DMS153 (cell line): ENCODE measurements at places on chromosomes 7 and 10.

DNA sequence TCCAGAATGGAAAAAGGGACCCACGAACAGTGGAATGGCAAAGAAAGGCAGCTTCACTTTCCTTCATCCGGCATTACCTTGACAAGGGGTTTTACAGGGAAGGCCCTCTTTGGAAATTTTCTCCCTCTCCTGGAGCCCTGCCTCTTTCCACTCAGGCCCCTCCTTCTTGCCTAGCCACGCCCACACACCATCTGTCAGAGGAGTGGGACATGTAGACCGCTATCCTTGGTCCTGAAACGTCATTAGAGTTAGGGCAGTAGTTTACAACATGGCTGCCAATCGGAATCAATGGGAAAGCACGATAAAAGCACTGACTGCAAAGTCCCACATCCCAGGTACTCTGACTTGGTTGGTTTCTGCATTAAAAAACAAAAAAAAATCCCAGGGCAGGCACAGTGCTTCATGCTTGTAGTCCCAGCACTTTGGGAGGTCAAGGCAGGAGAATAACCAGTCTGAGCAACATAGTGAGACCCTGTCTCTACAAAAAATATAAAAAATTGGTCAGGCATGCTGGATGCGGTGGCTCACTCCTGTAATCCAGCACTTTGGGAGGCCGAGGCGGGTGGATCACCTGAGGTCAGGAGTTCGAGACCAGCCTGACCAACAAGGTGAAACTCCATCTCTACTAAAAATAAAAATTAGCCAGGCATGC, 96.4 kb downstream of the MARCHF5 start:
- DNase-seq: no peak

GRCh38 chr10:130022511-130023299, 58.6 kb upstream of the EBF3 start:
- no peak for DNase-seq

- no peak for DNase-seq
Measured at GRCh38 chr7:44557485-44557884, 16.2 kb downstream of the DDX56 start.

DNA sequence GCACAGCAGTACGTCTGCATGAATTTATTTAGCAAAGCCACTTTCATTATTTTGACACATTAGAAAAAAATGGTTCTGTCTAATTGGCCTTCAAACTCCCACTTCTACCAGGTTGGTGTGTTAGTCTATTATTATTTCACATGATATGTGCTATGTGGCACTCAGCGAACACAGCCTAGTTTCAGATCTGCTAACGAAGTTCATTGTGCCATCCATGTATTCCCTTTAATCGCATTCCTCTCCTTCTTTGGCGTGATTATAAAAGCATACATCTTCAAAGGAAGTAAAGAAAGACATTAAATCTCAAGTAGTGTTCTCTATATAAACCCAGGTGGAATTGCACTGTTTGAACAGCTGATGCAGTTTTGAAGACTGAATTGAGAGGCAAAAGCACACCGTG, 96.4 kb upstream of the CACNA2D1 start:
- DNase-seq: peak; percentile 36

- no peak for DNase-seq
Measured at GRCh38 chr10:93603023-93603422, 2.0 kb upstream of the RBP4 start.

DNA sequence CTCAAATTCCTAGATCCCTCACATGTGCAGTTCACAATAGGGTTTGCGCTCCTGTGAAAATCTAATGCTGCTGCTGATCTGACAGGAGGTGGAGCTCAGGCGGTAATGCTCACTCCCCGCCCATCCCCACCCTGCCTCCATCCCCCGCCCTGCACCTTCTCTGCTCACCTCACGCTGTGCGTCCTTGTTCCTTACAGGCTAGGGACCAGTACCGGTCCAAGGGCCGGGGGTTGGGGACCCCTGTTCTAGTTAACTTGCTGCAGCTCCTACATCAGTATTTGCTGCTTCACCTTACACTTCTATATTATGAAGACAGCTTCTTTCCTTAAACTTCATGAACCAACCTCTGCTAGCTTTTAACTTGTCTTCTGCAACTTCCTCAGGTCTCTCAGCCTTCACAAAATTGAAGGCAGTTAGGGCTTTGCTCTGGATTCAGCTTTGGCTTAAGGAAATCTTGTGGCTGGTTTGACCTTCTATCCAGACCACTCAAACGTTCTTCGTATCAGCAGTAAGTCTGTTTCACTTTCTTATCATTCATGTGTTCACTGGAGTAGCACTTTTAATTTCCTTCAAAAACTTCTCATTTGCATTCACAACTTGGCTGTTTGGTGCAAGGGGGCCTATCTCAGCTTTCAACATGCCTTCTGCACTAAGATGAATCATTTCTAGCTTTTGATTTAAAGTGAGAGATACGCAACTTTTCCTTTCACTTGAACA, 1.7 kb upstream of the TNKS2 start:
- DNase-seq: peak; percentile 16

- DNase-seq: no peak
Measured at GRCh38 chr7:50704844-50705243, 77.9 kb downstream of the GRB10 start.

GRCh38 chr7:123343611-123344010, 143.8 kb upstream of the SLC13A1 start:
- no peak for DNase-seq

DNA sequence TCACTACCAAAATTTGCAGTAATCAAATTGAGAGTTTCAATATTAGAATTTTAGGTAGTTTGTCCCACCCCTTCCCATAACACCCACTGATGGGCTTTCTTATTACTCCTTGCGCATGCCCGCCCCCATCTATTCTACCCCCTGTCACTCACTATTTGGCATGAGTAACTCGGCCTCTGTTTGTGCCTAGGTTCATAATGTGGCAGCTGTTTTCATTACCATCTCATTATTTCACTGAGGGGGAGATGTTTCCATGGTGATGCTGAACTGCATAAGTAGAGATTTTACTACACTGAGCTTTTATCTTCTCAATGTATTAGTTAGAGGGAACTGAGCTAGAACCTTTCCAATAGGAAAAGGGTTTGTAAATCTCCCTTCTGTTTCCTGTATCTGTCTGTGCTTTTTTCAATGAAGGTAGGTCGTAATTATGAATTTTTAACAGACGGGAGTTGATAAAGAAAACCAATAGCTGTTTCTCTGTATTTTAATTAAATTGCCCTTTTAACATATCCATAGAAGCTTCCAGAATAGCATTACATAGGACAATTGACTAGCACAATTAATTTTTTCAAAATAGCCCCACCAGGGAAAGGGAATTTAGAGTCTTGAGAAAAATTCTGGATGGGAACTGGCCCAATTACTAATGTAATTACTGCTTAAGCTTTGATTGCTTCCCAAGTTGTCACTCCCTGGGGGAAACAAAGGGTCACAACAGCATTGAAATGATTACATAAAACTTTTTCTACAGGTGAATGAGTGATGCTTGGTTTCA, 33.4 kb downstream of the PRPS1L1 start:
- no peak for DNase-seq

DNA sequence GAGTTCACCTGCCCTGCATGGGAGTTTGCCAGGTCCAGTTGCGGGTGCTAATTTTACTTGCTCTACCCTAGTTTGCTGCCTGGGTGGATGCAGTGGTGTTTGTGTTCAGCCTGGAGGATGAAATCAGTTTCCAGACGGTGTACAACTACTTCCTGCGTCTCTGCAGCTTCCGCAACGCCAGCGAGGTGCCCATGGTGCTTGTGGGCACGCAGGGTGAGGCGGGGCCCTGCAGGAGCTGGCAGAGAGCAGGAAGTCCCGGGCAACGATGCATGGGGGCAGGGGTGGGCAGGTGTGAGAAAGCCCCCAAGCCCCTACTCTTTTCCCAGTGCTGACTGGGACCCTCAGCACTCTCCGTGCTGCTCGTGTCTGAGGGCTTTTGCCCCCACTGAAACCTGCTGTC, 31.3 kb downstream of the AGAP3 start:
- no peak for DNase-seq

- no peak for DNase-seq
Measured at GRCh38 chr10:47331954-47332353, 9.7 kb downstream of the GDF2 start.

- DNase-seq: peak; percentile 76
Measured at GRCh38 chr7:141072548-141073172, 1.2 kb upstream of the TMEM178B start.

DNA sequence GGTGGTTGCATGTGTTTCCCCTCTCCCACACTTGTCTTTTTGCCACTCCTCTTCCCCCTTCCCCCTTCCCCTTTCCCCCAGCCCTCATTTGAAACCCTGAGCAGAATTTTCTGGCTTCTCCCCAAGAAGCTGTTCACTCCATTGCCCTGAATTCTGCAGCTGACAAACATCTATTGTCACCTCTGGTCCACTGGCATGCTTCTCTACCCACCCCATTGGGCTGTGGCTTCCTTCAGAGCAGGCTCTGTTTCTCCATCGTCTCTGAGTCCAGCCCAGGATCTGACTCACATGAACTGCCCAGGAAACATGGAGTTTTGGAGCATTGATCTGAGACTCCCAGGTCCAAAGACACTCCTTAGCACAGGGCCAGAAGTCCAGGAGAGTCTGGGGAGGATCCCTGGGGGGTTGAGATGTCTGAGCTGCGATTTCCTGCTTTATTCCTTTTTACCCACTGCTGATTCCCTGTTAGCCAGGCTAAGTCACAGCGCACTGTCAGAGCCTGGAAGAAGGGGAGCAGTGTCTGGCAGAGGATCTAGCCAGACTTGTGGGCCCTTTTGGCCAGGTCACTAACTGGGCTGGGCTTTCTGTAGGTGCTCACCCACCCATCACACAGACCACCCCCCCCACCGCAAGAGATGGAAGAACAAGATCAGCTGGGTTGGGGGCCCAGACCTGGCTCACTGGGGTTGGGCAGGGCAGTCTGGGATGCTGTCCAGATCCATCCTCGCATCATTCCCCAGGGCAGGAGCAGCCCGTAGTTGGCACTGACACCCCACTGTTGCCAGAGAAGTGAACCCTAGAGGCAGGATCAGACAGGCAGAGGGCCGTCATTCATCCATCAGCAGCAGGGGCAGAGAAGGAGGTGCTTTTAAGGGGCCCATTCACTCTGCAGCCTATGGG, 3.5 kb downstream of the CHAT start:
- no peak for DNase-seq

DNA sequence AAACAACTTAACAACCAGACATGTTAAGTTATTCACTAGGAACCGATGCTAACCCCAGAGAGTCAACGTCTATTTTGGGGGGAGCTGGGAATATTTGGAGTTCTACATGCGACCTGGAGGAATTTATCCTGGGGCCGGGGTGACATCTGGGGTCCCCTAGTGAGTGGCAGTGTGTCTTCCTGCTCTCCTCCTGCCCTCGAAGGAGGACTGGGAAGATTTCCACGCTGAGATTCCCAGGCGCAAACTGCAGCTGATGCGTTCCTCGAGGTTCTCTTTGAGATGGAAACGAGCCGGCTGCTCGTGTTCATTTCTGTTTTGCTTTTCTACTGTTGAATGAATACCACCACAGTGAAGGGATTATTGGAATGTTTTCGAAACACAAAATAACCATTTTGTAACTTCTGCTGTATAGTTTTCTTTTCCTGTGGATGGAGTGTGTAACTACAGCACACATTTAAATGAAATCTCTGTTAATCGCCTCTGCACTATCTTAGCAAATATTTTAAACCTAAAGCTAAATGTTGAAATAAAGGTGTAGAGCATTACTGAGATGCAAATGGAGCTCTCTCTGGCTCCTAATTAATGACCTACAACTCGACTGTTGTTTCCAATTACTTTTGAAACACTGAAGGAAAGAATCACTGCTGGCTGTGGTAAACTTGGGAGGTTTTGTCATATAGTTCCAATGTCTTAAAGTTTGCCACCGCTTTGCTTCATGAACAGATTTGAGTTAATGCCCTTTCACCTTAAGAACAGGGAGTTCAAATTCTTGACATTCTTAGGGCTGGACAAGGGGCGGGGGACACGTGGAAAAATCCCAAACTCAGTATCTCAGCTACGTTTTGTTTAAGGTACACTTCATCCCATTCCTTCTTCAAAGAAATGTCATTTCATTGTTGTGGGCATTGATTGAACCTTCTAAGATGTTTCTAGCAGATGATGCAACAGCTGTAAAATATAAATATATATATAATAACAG, 21.1 kb downstream of the GATA3 start:
- no peak for DNase-seq

DNA sequence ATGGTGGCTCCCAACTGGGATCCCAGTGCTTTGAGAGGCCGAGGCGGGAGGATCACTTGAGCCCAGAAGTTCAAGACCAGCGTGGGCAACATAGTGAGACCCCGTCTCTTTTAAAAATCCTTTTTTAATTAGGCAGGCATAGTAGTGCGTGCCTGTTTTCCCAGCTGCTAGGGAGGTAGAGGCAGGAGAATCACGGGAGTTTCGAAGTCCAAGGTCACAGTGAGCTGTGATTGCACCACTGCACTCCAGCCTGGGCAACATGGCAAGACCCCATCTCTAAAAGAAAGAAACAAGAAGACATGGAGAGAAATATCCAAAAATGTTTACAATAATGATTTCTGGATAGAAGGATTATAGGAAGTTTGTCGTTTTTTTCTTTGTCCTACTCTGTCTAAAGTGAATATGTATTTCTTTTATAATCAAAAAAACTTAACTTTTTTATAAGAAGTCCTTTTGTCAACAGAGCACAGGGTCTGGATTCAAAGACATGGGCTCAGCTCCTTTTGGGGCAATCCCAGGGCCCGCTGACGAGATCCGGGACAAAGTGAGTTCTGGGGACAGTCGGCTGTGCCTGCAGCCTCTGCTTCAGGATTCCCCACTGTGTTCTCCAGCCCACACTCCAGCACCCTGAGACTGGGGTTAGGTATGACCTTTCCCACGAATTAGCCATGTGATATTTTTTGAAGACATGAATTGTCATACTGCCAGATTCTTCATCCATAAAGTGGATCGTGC, 45.6 kb downstream of the PDGFA start:
- no peak for DNase-seq

GRCh38 chr10:30562787-30563186, 66.8 kb downstream of the LYZL2 start:
- DNase-seq: no peak

DNA sequence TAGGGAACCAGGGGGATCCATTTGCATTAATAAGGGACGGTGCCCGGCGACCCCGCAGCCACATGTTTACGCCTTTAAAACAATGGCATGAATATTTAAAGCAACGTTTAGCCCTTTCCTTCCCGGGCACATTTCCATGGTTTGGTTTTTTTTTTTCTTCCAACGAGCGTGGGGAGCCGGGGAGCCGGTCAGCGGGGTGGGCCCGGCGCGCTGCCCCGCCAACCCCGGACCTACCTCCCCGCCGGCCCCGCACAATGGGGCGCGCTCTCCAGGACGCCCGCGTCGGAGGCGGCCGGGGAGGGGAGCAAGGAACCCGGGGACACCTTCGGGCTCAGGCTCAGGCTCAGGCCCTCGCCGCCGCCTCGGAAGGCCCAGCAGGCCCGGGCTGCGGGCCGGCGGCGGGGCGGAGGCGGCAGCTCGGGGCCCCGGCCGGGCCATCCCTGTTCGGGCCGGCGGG, 1.0 kb downstream of the SEPHS1 start:
- no peak for DNase-seq

GRCh38 chr7:43621729-43622448, 39.0 kb downstream of the STK17A start:
- no peak for DNase-seq

- DNase-seq: peak; percentile 57
Measured at GRCh38 chr7:8442814-8443304, 9.4 kb downstream of the NXPH1 start.

- DNase-seq: no peak
Measured at GRCh38 chr7:23214423-23214822, 32.2 kb upstream of the GPNMB start.

GRCh38 chr10:25226775-25227682, 52.2 kb downstream of the GPR158 start:
- DNase-seq: no peak

- DNase-seq: no peak
Measured at GRCh38 chr10:100744987-100745881, at the start of gene PAX2. TSS of gene PAX2 (plus strand) at chr10:100745582. CDS start at chr10:100746261, 679 bp downstream.

GRCh38 chr7:1355568-1356340, 103.5 kb downstream of the MICALL2 start:
- no peak for DNase-seq
